ENCODE measurements at places on chromosomes 6 and 20. TPM values are rescaled to one million over a fixed set of nuclear protein-coding genes. Genes with fewer than 3 reads are reported as not detected.

Gene HSPA12B
- total RNA-seq, result not detected

Gene TAGAP
- not detected for total RNA-seq

Gene SLC25A27
- total RNA-seq, result 0.02 TPM

Gene RHAG
- not detected for total RNA-seq

Gene TEAD3
- total RNA-seq, result 12.3 TPM

Gene DDO
- 3.5 TPM for total RNA-seq

Gene SMLR1
- total RNA-seq, result not detected

Gene DAAM2
- 0.10 TPM for total RNA-seq

Gene LAMA2
- total RNA-seq, result 4.3 TPM

Gene PAK5
- not detected for total RNA-seq

Gene CCND3
- total RNA-seq, result 51.7 TPM

Gene OPRL1
- total RNA-seq, result 0.81 TPM

- no peak for DNase-seq
Measured at GRCh38 chr6:131917318-131917717, 33.9 kb downstream of the CCN2 start.

GRCh38 chr20:39829661-39830060 is 859.4 kb downstream of the MAFB start:
- DNase-seq, result no peak

GRCh38 chr20:437787-438486 is 24.4 kb downstream of the TBC1D20 start:
- no peak for DNase-seq

DNA sequence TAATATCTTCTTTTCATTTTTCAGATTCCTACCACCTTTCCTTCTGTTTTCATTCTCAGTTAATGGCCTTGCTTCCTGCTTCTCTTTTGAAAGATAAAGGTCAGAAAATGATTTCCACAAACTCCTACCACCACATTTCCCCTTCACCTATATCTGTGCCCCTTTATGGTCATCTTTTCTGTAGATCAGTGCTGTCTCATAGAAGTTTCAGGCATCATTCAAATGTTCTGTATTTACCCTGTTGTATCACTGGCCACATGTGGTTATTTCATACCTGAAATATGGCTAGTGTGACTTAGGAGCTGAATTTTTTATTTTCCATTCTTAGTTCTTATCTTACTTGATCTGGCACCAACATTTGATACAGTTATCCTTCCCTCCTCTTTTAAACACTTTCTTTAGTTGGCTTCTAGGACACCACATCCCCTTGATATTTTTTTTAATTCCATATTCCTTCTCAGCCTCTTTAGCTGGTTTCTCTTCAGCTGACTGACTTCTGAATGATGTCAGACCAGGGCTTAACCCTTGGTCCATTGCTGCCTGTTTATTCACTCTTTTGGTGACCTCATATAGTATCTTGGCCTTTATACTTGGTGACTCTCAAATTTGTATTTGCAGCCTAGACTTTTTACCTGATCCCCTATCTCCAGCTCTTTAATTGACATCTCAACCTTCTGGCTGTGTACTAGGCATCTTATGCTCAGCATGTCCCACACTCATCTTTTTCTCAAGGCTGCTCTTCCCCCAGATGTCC is 81.0 kb downstream of the ATRN start:
- DNase-seq, result no peak

- DNase-seq, result no peak
Measured at GRCh38 chr20:45034436-45034835, 66.5 kb downstream of the KCNS1 start.

GRCh38 chr6:10569392-10570127 is 48.4 kb downstream of the GCNT2 start:
- DNase-seq, result no peak

DNA sequence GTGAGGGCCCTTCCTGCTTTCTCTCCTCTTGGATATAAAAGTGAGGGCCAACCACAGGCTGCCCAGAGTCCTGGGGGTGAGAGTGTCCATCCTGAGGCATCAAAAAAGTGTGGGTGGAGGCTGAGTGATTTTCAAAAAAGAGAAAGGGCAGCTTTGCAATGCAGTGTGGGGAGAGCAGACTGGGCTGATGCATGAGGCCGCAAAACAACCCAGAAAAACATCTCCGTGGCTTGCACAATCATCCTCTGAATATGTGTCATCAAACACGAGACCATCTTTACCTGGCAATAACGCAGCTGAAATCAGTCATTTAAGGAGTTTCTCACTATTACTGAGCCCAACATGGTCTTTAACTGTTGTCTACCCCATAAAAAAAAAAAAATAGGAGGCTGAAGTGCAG is 191.2 kb upstream of the SOX4 start:
- no peak for DNase-seq

- DNase-seq, result no peak
Measured at GRCh38 chr6:118198746-118199145, 291.7 kb downstream of the SLC35F1 start.

DNA sequence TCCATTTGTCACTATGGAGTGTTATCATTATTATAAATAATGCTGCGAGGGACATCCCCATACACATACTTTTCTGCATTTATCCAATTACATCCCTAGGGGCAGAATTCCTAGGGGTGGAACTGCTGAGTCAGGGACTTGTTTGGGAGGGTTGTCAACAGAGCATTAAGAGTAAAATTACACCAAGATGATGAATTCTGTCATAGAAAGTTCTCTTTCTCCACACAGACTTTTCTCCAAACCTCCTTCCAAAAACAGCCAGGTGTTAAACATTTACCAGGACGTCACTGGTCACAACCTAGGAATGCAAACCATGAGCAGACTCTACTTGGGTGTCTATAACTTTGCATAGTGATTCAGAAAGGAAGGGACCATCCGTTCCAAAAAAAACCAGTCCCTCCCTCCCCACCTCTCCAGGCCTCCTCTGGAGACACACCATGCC is 95.5 kb downstream of the PRND start:
- peak; percentile 31 for DNase-seq

DNA sequence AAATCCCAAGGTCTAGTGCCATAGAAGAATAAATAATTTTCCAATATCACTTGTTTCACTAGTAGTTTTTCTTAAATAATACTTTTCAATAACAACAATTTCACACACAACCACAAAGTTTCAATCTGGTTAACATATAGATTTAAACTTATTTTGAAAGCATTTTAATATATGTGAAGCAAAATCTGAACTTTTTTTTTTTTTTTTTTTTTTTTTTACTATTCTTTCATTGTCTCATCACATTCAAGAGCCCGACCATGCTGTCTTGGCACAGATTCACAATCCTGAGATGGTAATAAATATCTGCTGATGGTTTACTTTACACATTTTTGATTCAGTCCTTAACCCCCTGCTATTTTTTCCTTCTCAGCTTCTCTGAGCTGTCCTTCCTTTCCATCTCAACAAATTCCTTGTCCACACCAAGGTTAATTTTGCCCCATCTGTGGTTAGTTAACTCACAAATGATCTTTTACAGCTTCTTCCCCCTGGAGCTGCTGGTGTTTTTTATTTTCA is 262.8 kb downstream of the TMEM242 start:
- no peak for DNase-seq

- no peak for DNase-seq
Measured at GRCh38 chr6:140789466-140789865, 1343.3 kb upstream of the GJE1 start.

GRCh38 chr20:59884494-59884893 is 48.9 kb downstream of the SYCP2 start:
- no peak for DNase-seq

GRCh38 chr20:11267762-11268335 is 594.0 kb upstream of the JAG1 start:
- DNase-seq, result no peak

DNA sequence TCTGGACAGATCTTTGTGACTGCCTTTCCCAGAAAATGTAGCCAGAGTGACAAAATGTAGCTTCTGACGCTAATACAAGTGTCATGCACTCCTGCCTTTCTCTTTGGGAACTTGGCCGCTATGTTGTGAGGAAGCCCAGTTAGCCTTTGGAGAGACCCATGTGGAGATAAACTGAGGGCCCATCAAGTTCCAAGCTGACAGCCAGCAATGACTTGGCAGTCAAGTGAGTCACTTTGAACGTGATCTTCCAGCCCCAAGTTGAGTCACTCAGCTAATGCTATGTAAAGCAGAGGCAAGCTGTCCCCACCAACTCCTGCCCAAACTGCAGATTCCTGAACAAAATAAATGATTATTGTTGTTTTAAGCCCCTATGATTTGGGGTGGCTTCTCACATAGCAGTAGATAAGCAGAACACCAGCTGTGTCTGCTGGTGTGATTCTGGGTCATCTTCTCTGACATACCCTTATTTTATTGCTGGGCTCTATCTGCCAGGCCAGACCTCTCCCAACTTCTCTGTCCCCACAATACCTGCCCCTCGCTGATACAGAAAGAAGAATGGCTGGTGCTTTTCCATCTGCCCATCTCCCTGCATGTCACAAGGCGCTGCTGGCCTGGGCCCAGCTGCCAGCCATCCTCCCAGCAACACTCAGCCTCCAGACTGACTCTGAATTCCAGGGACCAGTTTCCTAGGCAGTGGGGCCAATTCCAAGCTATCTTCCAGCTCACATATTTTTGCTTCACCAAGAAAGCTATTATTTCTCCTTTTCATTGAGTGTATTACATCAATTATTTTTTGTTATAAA is 274.8 kb downstream of the LRFN2 start:
- no peak for DNase-seq

DNA sequence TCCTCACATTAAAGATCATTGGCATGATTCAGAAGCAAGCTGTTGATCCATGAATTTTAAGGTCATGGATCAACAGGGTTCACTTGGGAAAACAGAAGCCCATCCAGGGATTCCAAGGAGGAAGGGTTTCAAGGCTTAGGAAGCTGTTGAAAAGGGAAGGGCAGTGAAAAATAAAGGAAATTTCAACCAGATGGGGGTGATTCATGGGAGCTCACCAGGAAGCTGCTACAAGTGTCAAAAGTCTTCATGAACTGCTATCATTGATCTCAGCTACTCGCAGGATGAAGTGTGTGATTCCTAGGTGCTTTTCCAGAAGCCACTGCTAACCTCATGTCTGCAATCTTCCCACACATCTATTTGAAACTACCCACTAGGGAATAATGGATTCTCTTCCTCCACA is 26.2 kb downstream of the ADTRP start:
- no peak for DNase-seq

DNA sequence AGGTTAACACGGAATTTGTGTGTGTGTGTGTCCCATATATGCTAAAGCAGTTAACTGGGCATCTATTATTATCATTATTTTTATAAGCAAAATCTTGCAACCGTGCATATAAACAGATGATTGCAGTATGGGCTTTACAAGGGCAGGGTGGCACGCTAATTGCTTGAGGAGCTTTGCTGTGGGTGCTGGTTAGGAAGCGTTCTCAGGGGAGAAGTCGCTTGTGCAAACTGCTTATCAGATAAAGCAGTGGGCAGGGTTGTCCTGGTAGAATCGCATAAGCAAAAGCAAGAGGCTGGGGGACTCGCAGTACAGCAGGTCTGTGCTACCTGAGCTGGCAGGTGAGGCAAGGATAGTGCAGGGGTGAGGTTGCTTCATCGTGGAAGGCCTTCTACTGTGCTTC is 9.7 kb upstream of the CCN6 start:
- no peak for DNase-seq
